ENCODE measurements at places on chromosomes 2 and 18.

GRCh38 chr2:50356858-50357257 lies 675.1 kb downstream of the NRXN1 start:
- DNase-seq, result no peak

DNA sequence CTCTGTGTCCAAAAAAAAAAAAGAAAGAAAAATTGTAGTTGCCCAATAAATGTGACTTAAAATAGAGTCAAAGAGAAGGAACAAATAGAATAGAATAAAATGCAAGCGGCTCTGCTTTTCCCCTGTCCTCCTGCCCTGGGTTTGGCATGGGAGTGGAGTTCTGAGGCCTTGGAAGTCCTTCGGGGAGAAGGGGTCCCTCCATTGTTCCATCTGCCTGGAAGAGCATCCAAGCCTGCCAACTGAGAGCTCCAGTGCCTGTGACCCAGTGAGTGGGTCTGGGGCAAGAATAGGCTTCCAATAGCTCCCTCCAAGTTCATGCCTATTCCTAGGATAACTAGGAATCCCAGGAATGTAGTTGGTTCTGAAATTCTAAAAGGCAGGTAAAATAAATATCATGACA lies 321.4 kb downstream of the MYCN start:
- no peak for DNase-seq

DNA sequence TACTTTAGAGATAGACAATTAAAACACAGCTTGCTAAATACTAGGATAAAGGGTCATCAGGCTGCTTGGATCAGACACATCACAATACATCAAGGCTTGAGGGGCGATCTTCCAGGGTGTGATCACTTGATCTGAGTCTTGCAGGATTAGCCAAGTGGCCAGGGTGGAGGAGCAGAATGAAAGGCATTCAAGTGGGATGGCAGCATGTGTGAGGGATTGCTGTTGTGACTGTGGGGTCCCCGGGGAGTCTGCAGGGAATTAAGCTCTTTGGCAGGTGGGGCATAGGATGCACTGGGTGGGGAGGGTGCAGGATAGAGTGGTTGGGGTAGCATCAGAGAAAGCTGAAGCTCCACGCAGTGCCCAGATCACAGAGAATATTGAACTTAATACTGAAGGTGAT lies 58.0 kb upstream of the TMEM163 start:
- DNase-seq, result no peak

- DNase-seq, result no peak
Observed at GRCh38 chr2:69013142-69013839, at the start of gene ANTXR1. TSS of gene ANTXR1 (plus strand) at chr2:69013179. CDS start at chr2:69013500, 321 bp downstream.

DNA sequence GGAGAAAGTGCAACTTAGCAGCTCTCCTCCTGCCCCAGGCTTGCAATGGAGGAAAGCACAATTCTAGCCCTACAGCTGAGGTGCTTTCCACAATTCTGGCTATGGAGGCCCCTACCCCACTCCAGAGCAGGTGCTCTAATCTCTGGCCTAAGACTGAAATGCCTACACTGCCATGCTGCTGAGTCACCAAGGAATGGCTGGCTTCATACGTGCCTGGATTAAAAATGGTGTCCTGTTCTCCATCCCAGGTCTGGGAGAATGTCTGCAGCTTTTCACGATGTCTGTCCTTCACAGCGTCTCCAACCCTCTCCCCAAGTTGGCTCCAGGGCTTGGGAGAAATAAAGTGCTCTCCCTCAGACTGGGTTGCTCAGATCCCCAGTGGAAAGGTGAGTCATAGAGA lies 48.5 kb downstream of the MBOAT2 start:
- no peak for DNase-seq

DNA sequence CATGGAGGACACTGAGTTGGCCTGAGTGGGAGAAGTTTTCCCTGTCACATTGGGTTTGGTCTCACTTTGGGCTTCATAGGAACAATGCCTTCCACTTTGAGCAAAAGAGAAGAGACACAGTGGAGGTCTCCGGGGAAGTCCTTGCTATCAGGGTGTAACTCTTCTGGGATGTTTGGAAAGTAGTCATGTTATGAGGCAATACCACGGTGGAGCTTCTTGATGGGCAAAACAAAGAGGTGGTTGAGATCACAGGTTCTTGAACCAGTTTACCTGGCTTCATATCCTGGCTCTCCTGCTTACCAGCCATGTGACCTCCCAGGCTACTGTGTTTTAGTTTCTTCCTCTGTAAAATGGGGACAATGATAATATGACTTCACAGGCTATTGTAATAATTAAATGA lies 478.6 kb downstream of the SLC4A3 start:
- no peak for DNase-seq

GRCh38 chr2:74081030-74081762 lies 66.5 kb downstream of the BOLA3 start:
- DNase-seq, result no peak

- DNase-seq, result no peak
Observed at GRCh38 chr2:231800493-231801091, 14.3 kb downstream of the COPS7B start.

- DNase-seq, result no peak
Observed at GRCh38 chr2:149164827-149165226, 126.3 kb downstream of the LYPD6B start.

GRCh38 chr2:224284134-224284946 lies 117.6 kb downstream of the FAM124B start:
- no peak for DNase-seq

- DNase-seq, result no peak
Observed at GRCh38 chr2:162072976-162073887, 783 bp downstream of the DPP4 start.

DNA sequence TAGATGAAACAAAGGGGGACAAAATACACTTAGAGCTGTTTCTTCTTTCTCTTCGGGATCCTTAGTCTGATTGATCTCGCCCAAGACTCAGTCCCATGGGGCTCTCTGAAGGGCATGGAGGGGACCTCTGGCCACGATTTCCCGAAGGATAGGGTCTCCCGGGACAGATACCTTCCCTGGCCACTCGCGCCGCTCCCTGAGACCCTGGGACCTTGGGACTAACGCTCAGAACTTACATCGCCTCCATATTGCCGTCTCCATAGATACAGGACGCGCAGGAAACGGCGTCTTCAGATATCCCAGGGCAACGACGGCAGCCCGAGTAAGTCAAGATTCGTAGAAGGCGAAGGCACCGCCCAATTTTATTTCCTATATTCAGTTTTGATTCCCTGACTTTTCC lies at the start of gene CFAP65:
TSS of gene CFAP65 (minus strand) at position 265 of the 400 bp plus-strand sequence. CDS start 2,468 bp downstream, outside the sequence.
- DNase-seq, result no peak

DNA sequence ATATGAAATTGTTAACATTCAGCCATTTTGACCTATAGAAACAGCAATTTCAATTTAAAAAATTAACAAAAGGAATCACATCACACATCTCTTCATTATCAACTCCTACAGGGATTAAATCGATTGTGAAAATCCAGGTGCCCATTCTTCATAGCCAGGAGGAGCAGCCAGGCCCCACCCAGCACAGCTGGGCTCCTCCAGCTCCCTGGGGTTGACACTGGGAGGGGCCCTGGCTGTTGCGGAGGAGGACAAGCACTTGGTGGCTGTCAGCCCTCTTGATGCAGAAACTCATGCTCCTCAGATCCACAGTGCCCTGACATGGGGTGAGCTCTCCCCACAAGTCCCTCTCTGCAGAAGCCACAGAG lies 99.8 kb downstream of the FAM210A start:
- DNase-seq, result no peak

DNA sequence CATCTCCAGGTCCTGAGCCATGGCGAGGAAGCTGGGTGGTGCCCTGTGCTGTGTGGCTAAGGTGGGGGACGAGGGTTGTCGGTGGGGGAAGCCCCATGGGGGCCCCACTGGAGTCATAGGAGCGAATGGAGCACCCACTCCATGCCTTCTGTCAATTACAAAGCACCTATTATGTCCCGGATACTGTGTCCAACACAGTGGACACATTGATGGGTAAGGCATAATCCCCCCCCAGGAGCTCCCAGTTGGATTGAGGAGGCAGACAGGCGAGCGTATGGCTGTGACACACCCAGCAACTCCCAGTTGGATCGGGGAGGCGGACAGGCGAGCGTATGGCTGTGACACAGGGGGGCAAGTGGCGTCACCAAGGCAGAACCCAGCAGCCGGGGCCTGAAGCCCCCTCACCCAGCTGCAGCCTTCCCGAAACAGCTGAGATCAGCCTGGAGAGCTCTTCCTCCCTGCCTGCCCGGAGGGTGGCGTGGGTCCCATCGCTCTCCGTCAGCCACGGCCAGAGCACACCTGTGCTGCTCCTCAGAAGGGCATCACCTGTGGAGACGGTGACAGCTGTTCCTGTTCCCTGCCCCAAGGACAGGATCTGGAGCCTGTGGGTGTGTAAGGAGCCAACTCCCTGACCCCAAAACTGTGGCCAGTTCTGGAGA lies 69.6 kb downstream of the HPCAL1 start:
- no peak for DNase-seq

DNA sequence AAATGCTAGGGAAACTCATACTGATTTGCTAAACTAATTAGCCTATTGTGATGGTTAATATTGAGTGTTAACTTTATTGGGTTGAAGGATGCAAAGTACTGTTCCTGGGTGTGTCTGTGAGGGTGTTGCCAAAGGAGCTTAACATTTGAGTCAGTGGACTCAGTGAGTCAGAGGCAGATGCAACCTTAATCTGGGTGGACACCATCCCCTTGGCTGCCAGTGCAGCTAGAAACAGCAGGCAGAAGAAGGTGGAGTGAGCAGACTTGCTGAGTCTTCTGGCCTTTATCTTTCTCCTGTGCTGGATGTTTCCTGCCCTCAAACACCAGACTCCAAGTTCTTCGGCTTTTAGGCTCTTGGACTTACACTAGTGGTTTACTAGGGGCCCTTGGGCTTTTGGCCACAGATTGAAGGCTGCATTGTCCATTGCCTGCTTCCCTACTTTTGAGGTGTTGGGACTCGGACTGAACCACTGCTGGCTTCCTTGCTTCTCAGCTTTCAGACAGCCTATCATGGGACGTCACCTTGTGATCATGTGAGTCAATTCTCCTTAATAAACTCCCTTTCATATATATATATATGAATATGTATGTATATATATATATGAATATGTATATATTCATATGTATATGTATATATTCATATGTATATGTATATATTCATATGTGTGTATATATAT lies 69.7 kb downstream of the RPRM start:
- DNase-seq, result no peak

DNA sequence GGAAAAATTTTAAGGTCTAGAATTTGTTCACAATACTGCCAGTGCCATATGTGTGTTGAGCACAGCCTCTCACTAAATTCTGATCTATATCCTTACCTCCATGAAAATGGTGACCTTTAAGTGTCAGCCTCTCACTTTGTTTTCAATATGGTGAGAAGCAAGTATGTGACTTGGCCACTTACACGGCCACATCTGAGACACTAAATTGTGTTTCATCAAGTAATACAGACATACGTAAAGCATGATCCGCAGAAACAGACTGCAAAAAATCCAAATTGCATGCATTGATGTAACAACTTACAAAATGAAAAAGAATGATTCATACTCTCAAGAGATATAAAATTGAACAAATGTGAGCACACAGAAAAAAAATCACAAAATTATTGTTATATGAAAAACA lies 55.2 kb upstream of the UGP2 start:
- no peak for DNase-seq

DNA sequence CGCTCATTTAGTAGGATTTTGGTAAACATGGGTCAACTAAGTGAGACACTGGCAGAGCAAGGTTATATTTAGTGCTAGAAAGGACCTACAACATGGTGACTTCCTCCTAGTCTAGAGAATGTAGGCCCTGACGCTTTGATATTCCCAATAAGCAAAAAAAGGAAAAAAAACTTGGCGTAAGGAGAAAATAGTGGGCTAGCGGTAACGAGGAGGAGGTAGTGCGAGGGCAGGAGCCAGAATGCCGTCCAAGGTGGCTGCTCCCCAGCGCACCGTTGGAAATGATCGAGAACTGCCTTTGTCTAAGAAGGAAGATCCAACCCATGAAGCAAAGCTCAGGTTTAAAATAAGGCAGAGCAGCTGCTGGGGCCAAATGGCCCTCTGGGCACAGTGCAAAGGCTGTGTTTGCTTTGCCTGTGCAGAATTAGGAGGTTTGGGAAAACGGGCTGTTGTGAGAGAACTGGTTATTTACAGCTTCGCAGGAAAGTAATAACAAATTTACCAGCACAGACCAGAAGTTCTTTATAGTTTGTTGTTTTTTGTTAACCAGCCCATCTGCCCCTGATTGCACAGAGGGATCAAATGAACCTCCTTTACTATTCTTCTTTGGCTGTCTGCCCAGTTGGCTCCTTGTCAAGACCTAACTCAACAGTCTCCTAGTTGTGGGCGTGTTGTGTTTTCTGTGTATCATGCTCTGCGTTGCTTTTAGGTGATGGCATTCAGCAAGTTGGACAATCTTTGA lies 86.6 kb downstream of the ITGB1BP1 start:
- DNase-seq, result no peak

- peak; percentile 72 for DNase-seq
Observed at GRCh38 chr2:42827647-42828486, 35.5 kb upstream of the HAAO start.

- DNase-seq, result no peak
Observed at GRCh38 chr2:25966531-25967270, 15.6 kb downstream of the KIF3C start.

Measured in stimulated activated CD8-positive, alpha-beta memory T cell treated with anti-CD3 and anti-CD28 coated beads, Interleukin-7, amount 100 ng/mL, for 1 hour (primary cell).